ENCODE measurements at places on chromosomes 4 and X. TPM values are rescaled to one million over a fixed set of nuclear protein-coding genes. Genes with fewer than 3 reads are reported as not detected.

Gene SPANXD
- not detected for total RNA-seq

Gene STATH
- not detected for total RNA-seq

GRCh38 chr4:168864821-168865541 is 145.1 kb downstream of the CBR4 start:
- DNase-seq, result no peak

- DNase-seq, result no peak
Observed at GRCh38 chr4:83748711-83749110, 212.8 kb downstream of the GPAT3 start.

Gene GAGE12J
- not detected for total RNA-seq

DNA sequence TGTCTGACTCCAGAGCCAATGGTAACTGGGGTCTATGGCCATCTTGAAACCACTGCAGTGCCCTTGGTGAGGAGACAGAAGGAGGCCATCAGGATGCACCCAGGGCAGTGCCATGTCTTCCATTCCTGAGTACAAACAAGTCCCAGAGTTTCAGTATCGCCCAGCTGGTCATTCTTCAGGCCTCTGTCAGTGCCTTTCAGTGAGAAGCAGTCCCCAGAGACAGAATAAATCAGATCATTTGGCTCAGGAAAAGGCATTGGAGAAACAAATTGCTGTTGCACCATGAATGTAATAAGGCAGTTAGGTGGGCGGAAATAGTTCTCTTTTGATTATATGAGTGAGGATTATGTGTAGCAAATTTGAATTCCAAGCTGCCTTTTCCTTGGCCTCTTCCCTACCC is 21.3 kb downstream of the ADGRG4 start:
- no peak for DNase-seq

Gene F11
- total RNA-seq, result 24.2 TPM

GRCh38 chr4:152778656-152779512 is 646 bp downstream of the TIGD4 start:
- peak; percentile 21 for DNase-seq

- DNase-seq, result peak; percentile 28
Observed at GRCh38 chr4:69984030-69984443, 11.7 kb upstream of the STATH start.

GRCh38 chrX:85992811-85993229 is 54.5 kb downstream of the CHM start:
- no peak for DNase-seq

Gene TEX28
- not detected for total RNA-seq

GRCh38 chr4:111466811-111467604 is 678.2 kb upstream of the FAM241A start:
- DNase-seq, result no peak

Data from pancreas (tissue), 10 donors.